ENCODE measurements at places on chromosomes 7 and 10.

DNA sequence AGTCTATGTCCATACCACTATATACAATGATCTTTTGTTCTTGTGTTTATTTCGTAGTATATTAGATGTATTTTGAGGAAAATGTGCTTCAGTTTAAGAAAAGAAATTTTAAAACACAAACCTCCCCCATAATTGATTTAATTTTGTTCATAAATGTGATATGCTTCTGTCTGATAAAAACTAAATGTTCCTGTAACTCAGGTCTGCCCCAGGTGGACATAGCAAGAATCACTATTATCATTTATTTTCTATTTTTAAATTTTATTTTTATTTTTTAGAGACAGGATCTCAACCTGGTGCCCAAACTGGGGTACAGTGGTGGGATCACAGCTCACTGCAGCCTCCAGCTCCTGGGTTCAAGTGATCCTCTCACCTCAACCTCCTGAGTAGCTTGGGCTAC, 43.2 kb downstream of the BEND7 start:
- no peak for DNase-seq

- peak; percentile 62 for DNase-seq
Measured at GRCh38 chr10:129030996-129031843, 435.8 kb upstream of the MGMT start.

DNA sequence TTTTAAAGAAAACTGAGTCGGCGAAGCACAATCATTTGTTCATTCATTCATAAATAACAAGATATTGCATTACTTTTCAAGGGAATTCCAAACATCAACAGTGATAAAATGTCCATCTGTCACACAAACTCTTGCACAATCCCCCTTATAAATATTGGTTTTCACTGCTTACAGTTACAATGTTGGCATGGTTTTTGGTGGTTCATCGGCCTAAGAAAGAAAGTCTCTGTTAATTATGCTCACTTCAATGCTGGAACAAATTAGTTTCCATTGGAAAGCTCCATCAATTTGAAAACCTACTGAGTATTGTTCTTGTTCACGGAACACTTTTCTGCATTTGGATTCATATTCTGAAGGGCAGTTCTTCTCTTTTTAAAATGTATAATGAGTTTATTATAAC, 188.5 kb downstream of the JAZF1 start:
- peak; percentile 30 for DNase-seq

DNA sequence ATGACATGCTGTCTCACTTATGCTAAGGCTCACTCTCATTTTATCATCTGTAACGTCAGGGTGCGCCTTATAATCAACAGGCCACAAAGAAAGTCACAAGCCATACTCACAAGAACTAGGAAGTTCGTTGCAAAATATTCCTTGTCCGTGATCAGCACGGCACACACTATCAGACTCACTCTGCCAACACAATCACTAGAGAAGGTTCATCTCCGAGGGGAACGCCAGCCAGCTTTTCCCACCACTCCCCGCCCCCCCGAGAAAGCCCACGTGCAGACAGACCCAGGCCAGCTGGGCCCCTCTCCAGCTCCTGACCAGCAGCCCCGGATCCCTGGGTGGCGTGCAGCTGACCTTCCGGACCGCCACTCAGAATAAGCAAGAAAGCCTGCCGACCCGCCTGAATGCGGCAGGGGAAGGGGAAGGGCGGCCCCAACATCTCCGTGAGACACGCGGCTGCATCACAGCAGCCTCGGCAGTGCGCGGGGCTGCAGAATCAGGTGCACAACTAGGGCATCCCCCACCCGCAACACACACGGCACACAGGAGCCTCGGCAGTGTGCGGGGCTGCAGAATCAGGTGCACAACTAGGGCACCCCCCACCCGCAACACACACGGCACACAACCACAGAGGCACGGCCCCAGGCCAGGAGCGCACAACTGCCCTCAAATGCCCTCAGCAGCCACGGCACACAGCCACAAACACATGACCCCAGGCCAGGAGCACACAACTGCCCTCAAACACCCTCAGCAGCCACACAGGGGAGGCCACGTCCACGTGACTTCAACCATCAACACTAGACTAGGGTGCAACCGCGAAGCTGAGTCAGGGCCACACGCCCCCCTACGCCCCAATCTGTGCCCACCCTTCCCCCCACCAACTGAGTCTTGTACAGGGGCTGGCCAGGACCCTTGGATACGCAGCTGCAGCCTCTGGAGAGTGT, 2.5 kb upstream of the GPR146 start:
- DNase-seq: no peak

GRCh38 chr10:4501306-4501705, 324.7 kb upstream of the AKR1E2 start:
- DNase-seq: no peak
